ENCODE measurements at places on chromosomes 12 and 14.

- DNase-seq, result no peak
Observed at GRCh38 chr12:9756706-9757105, 4.0 kb downstream of the CD69 start.

GRCh38 chr12:1881301-1881700 is 37.2 kb downstream of the CACNA2D4 start:
- DNase-seq, result no peak

GRCh38 chr14:57502586-57503254 is 9.1 kb upstream of the CCDC198 start:
- DNase-seq, result no peak

GRCh38 chr12:96454396-96454795 is 35.0 kb upstream of the CFAP54 start:
- no peak for DNase-seq

DNA sequence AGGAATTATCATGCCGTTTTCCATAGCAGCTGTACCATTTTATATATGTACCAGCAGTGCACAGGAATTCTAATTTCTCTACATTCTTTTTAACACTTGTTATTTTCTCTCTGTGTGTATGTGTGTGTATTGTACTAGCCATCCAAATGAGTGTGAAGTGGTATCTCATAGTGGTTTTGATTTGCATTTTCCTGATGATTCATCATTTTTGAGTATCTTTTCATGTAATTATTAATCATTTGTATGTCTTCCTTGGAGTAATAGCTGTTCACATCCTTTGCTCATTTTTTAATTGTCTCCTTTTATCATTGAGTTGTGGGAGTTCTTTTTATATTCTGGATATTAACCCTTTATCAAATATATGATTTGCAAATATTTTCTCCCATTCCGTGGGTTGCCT is 95.6 kb upstream of the MANSC4 start:
- no peak for DNase-seq

GRCh38 chr12:56129206-56129941 is 1.3 kb downstream of the ESYT1 start:
- no peak for DNase-seq

DNA sequence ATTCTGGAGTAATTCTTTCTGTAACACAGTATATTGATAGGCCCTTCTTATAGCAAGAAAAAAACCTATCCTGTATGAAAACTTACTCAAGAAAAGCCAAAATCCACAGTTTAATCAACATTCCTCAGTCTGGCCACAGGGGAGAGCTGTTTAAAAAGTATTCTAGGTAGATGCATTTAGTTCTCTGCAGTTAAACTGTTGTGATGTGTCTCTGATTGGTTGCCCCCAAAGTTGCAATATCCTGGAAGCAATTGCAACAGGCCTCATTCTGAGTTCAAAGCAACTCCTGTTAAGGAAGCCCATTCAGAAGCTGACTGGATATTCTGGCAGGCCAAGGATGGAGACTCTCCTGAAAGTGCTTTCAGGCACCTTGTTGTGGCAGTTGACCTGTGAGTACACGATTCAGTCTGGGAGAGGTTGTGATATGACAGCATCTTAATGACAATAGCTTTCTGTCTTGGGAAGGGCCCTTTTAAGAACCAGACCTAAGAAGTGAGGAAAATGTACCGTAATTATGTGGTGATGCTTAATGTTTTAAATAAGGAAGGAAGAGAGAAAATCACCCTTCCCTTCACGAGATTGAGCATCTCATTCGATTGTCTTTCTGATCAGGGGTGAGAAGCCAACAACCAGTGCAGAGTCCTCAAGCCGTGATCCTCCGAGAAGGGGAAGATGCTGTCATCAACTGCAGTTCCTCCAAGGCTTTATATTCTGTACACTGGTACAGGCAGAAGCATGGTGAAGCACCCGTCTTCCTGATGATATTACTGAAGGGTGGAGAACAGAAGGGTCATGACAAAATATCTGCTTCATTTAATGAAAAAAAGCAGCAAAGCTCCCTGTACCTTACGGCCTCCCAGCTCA is 420.7 kb downstream of the DAD1 start:
- no peak for DNase-seq

- DNase-seq, result no peak
Observed at GRCh38 chr14:80346395-80346794, 135.1 kb upstream of the DIO2 start.

GRCh38 chr14:105486163-105486973 is at the start of gene CRIP1:
Gene CRIP1 (plus strand): TSS chr14:105486886. CDS start chr14:105487260, 374 bp downstream.
- no peak for DNase-seq

DNA sequence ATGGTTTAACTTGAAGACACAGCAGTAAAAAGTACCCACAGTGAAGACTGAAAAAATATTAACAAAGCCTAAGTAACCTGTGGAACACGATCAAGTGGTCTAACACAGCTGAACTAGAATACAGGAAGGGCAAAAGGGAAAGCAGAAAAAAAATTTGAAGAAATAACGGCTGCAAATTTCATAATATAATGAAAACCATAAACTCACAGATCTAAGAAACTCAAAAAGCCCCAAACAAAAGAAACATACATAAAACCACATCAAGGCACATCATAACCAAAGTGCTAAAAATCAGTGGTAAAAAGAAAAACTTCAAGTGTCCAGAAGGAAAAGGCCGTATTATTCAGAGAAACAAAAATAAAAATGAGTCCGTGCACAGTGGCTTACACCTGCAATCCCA is 30.9 kb downstream of the SPPL3 start:
- DNase-seq, result no peak

- no peak for DNase-seq
Observed at GRCh38 chr12:80847575-80847974, 90.2 kb downstream of the LIN7A start.

- no peak for DNase-seq
Observed at GRCh38 chr12:122282061-122282460, 15.8 kb upstream of the VPS33A start.
